Fibroblast of villous mesenchyme (primary cell): ENCODE measurements at places on chromosomes 16 and 17.

GRCh38 chr16:54342966-54343365 lies 56.4 kb upstream of the IRX3 start:
- no peak for DNase-seq

GRCh38 chr16:65376601-65377000 lies 254.7 kb upstream of the CDH11 start:
- DNase-seq: no peak

DNA sequence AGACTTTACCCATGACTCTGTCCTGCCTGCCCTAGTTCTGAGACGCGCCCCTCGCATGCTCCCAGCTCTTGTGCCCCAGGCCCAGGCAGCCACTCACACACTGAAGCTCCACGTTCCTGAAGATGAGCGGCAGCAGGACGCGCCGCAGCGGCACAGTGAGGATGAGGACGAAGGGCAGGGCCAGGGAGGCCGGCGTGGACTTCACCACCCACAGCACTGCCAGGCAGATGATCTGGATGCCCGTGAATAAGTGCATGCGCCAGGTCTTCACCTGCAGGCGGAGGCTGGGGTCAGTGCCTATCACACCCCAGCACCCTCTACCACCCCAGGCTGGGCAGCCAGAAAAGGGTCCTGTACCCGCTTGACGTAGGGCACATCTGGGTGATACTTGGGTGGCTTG lies 16.9 kb downstream of the SLC4A1 start:
- no peak for DNase-seq

DNA sequence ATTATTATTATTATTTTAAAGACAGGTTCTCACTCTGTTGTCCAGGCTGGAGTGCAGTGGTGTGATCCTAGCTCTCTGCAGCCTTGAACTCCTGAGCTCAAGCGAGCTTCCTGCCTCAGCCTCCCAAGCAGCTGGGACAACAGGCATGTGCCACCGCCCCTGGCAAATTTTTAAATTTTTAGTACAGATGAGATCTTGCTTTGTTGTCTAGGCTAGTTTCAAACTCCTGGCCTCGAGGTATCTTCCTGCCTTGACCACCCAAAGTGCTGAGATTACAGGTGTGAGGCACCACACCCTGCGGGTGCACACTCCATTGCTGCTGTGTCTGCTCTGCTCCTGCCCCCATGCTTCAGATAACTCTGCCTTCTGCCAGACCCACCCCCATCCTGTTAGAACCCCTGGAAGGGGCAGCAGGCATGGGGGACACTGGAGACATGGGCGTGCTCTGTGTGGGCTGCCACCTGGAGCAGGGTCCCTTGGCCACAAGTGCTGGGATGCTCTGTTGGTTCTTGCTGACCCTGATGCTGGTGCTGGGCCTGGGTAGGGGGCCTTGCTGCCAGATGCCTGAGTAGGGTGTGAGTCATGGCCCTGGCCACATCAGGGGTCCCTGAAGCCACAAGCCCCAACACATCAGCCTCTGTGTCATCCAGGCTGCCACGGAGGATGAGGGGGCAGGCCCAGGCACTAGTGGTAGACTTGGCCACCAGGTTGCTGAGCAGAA lies 2.6 kb downstream of the GGT6 start:
- DNase-seq: no peak

DNA sequence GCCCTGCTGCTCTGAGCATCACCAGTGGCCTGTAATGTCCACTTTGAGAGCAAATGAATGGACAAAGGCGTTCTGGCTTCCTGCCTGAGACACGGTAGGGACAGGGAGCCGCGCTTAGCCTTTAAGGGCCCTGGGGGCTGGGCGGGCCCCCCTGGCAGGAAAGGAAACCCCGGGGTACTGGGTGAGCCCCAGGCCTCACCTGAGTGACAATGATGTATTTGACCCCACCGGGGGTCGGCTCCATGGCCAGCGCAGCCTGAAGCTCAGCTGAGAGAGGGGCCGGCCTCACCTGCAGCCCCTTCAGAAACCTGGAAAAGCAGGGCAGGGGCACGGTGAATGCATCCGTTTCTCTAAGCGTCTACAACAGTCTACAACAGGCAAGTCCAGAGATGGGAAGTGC lies 2.2 kb upstream of the CYBA start:
- DNase-seq: no peak

DNA sequence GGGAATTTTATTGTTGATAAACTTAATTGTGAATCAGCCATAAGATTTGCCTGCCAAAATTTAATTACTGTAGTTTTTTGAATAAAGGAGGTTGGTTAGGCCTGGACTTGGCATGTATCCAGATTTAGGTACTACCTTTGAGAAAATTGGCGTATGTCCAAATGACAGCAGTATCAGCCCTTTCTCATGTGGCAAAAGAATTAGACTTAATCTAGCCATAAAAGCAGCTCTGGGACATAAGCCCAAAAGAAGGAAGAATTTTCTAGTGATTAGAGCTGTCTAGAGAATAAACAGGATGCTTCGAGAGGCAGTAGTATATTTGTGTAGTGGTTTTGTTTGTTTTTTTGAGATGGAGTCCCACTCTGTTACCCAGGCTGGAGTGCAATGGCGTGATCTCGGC lies 27.7 kb downstream of the PPM1E start:
- peak; percentile 2 for DNase-seq

DNA sequence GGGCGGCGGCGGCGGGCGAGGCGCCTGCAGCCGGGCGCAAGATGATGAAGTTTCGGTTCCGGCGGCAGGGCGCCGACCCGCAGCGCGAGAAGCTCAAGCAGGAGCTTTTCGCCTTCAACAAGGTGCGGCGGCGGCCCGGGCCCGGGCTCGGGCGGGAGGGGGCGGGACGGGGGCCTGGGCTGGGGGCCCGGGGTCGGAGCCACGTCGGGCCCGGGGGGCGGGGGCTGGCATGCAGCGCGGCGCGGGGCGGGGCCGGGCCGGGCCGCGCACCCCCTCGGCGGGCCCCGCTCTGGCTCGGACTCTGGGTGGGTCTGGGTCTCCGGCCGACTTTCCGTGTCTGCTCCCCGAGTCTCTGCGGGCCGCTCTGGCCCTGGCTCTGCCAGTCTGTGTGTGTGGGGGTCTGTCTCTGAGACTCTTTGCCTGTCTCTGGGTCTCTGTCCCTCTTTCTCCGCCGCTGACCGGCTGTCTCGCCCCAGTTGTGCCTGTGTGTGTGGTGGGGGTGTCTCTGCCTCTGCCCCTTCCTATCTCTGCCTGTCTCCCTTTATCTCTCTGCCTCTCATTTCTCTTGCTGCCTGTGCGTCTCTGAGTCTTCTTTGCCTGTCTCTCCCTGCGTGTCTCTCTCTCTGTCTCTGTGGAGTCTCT lies 328 bp downstream of the LLGL1 start:
- DNase-seq: peak; percentile 22

GRCh38 chr17:74351552-74352210 lies 10.0 kb downstream of the BTBD17 start:
- no peak for DNase-seq

DNA sequence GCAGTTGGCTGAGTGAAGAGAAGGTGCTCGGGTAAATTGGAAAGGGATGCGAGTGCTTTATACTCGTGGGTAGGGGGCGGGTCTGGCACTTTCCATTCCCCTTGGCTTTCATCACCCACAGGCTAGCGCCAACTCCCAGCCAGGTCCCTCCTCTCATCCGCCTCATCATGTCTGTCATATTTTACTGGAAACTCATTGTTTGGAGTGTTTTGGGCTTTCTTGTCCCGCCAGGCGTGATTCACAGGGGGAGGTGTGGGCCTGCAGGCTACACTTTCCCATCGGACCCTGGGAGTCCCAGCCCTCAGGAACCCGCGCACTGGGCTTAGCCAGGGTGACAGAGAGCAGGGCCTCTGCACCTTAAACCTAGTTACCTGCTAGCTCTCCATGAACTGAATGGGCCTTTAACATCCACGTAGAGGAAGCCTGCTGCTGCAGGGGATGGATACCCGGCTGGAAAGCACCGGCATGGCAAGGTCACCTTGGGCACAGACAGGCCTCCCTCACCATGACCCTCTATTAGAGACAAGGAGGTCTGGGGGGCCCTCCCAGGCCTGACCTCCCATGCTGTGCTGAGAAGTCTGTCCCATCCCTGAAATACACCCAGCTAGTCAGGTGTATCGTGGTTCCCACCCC lies at the start of gene KRT14:
Gene KRT14 (minus strand): TSS at position 33 of the 633 bp plus-strand sequence. CDS start 61 bp downstream, outside the sequence.
- DNase-seq: no peak

- no peak for DNase-seq
Observed at GRCh38 chr16:12091569-12092543, 115.3 kb downstream of the SNX29 start.

DNA sequence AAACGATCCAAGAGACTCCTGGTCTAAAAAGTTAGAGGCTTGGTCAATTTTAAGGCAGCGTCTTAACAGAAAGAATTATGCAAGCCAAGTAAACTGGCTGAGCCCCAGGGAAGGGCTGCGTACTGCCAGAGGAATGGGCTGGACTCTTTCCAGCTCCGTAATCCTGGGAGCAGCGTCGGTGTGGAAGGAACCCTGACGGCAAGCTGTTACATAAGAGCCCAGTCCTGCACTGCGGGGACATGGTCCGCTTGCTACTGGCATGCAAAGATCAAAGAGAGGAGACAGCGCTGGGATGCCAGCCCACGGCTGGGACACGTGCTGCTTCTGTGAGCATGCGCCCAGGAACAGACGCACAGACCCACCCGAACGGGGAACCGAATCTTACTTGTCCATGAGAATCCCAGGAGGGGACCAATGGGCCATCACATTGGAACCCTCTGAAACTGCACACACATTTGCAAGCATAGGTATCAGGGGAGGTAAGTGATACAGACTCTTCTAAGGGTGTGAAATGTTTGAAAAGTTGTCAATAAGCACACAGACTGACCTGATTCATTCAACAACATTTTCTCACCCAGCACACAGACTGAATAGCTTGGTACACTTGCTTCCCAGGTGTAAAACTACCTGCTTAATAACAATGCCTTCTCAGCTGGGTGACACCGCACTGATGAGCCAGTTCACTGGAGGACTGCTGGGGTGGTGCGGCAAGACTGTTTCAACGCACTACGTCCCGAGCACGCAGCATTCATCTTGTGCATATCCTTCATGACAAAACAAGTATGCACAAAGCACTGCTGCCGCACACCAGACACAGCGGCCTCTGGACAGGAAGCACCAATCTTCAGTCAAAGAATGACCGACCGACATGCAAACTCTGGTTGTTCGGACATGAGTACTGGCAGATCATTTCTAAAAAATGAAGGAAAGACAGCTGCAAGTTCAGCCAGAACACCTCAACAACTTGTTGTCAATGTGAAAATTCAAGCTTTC lies 94.9 kb downstream of the ANKRD11 start:
- peak; percentile 99 for DNase-seq

- no peak for DNase-seq
Observed at GRCh38 chr16:21033704-21034103, 116.9 kb downstream of the DNAH3 start.

DNA sequence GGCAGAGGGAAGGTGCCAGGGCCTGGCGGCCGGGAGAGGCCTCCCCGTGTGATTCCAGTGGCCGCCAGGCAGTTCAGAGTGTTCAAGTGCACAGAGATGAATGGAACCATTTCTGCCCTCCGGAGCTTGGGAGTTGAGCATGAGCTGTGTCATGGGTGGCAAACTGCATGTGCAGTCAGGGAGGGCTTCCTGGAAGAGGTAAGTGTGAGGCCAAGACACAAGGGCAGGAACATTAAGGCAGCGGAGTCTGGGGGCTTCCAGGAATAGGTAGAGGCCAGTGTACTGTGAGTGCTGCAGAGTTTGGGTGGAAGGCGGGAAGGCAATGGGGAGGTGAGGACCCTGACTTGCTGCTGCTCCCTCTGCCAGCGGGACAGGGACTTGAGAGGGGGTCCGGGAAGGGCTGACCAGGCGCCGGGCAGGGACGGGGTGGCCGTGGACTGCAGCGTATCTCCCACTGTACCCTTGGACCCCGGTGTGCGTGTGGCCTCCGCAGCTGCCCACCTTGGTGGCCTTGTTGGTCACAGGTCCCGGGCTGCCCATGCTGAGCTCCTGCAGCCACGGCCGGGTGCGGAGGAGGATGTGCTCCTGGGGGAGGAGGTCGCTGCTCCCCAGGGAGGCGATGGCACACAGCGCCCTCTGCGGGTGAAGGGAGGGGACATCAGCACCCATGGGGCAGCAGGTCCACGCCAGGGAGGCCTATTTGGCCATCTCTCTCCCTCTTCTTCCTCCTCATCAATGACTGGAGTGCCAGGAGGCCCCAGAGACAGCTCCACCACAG lies 7.5 kb upstream of the CEP131 start:
- no peak for DNase-seq

DNA sequence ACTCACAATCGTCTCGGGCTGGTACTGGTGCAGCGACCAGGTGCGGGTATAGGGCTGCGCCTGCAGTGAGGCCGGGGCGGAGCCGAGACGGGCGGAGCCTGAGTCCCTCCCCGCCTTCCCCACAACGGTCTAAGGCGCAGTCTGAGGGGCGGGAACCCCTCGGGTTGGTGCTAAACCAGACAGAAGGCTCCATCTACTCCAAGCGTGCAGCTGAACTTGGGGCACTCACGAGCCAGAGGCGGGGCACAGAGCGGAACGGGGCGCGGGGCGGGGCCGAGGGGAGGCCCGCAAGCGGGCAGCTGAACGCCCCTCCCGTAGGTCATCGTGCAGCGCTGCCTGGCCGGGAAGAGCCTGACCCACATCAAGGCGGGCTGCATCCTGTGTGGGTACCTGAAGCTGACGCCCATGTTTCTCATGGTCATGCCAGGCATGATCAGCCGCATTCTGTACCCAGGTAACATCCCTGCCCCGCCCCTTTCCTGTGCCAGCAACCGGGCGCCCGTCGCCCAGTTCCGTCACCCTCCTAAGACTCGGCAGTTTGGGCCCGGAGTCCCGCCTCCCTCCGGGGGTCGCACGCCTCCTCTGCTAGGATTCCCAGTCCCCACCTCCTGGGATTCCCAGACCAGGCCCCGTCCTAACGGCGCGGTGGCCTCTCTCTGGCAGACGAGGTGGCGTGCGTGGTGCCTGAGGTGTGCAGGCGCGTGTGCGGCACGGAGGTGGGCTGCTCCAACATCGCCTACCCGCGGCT lies 5.0 kb downstream of the SLC5A2 start:
- peak; percentile 46 for DNase-seq

- peak; percentile 56 for DNase-seq
Observed at GRCh38 chr17:55660178-55660886, 62.3 kb downstream of the TMEM100 start.
